Activated CD4-positive, alpha-beta T cell treated with anti-CD3 and anti-CD28 coated beads, Interleukin-2, amount 50 U/mL, for 4 hours (primary cell): ENCODE measurements at places on chromosomes 5 and 9.

DNA sequence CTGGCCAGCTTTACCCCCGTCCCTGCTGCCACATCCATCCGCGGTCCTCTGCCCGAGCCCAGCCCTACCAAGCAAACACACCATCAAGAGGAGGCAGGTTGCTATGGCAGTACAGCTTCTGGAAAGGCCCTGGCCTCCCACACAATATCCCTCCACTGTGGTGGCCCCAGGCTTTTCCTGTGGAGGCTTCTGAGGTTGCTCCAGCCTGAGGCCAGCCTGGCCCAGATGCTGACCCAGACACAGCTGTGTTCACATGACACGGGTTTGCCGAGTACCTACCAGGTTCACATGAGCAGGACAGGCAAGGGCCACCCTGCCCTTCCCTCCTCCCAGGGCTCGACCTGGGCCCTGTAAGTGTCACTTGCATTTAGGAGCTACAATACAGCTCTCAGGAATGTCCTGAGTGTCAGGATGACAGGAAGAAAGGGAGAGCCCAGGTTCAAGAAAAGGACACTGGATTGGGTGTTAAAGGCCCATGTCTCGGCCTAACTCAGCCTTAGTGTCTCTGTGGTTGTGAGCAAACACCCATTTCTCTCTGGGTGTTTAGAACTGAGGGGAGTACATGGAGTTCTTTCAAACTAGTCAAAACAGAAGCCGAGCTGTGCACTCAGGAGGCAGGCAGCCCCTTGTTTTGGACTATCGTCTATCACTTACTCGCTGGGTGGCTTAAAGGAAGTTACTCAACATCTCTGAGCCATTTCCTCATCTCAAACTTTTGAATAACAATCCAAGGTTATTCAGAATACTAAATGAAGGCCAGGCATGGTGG is 40.2 kb downstream of the NAIF1 start:
- no peak for DNase-seq

DNA sequence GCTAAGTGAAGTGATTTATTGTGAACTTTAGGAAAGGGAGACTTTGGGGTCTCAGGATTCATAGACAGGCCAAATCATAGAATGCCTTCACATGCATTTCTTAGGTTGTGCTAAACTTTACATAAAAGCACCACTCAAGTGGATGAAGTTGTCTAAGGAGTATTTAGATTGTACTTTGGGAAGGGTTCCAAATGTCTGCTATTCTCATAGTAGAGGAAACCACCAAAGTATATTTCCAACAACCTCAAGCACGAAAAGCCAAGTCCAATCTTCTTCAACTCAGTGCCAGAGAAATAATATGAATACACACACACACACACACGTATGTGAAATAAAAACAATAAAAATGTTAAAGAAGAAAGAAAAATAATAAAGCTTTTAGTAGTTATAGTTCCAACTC is 41.8 kb downstream of the ENC1 start:
- no peak for DNase-seq

GRCh38 chr5:163766936-163767670 is 261.7 kb downstream of the MAT2B start:
- DNase-seq: no peak

GRCh38 chr5:167899490-167900070 is 391.9 kb upstream of the WWC1 start:
- no peak for DNase-seq

DNA sequence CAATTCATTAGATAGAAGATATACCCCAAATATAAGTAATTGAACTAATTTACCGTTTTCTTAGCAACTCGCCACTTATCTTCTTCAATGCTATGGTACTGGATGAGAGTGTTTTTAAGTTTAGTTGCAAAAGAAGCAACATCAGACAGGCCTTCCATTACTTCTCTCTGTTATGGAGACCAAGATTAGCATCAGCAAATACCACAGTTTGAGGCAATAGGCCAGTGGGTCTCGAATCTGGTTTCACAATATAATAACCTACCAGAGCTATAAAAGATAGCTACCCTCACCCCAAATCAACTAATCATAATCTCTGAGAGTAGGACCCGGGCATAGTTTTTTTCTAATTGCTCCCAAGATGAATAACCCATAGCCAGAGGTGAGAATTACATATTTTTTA is 5.1 kb downstream of the STARD4 start:
- no peak for DNase-seq

- DNase-seq: no peak
Measured at GRCh38 chr5:149409268-149409948, 30.3 kb upstream of the IL17B start.

- no peak for DNase-seq
Measured at GRCh38 chr5:75965292-75965691, 117.9 kb upstream of the SV2C start.

GRCh38 chr9:133505186-133505830 is 19.5 kb downstream of the MYMK start:
- no peak for DNase-seq

- no peak for DNase-seq
Measured at GRCh38 chr5:96506376-96506775, 73.3 kb upstream of the PCSK1 start.

- DNase-seq: no peak
Measured at GRCh38 chr5:28397502-28397941, 1359.1 kb upstream of the CDH9 start.

DNA sequence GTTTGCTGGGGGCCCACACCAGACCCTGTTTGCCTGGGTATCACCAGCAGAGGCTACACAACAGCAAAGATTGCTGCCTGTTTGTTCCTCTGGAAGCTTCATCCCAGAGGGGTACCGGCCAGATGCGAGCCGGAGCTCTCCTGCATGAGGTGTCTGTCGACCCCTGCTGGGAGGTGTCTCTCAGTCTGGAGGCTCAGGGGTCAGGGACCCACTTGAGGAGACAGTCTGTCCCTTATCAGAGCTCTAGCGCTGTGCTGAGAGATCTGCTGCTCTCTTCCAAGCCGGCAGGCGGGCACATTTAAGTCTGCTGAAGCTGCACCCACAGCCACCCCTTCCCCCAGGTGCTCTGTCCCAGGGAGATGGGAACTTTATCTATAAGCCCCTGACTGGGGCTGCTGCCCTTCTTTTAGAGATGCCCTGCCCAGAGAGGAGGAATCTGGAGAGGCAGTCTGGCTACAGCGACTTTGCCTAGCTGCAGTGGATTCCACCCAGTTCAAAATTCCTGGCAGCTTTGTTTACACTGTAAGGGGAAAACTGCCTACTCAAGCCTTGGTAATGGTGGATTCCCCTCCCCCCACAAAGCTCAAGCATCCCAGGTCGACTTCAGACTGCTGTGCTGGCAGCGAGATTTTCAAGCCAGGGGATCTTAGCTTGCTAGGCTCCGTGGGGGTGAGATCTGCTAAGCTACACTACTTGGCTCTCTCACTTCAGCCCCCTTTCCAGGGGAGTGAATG is 206.0 kb upstream of the TLX3 start:
- no peak for DNase-seq

DNA sequence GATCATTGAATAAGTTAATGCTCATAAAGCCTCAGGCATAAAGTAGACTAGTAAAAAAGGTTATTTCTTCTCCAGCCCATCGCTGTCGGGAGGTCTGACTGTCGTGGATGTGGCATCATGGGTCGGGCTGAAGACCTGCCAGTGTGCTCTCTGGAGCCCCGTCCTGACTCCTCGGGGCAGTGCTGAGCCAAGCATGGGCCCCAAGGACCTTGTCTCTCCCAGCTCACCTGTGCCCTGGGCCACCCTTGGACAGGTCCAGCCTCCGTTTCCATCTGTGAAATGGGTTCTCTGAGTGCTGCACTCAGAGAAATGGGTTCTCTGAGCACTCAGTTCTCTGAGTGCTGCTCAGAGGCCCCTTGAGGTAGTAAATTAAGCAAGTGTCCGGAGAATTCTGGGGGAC is 269.0 kb downstream of the GADD45G start:
- DNase-seq: no peak

DNA sequence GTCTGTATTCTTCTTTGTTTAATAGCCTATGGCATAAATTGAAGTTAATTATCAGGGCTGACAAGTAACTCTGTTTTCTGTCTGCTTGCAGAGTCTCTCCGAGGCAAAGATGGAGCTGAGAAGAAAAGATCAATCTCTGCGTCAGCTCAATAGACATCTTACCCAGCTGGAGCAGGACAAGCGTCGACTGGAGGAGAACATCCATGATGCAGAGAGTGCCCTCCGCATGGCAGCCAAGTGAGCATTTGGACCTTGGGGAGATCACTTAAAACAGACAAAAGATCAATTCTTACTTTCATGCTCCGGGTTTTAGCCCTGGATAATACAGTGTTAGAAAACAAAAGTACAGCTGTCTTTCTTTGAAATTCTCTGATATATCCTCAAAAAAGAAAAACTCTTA is 293.8 kb downstream of the CCDC171 start:
- DNase-seq: no peak

- DNase-seq: no peak
Measured at GRCh38 chr9:90517103-90517502, 125.5 kb downstream of the DIRAS2 start.

- no peak for DNase-seq
Measured at GRCh38 chr5:59485629-59486439, 407.7 kb downstream of the PDE4D start.

GRCh38 chr5:148002451-148002850 is 61.3 kb upstream of the SPINK5 start:
- DNase-seq: no peak

DNA sequence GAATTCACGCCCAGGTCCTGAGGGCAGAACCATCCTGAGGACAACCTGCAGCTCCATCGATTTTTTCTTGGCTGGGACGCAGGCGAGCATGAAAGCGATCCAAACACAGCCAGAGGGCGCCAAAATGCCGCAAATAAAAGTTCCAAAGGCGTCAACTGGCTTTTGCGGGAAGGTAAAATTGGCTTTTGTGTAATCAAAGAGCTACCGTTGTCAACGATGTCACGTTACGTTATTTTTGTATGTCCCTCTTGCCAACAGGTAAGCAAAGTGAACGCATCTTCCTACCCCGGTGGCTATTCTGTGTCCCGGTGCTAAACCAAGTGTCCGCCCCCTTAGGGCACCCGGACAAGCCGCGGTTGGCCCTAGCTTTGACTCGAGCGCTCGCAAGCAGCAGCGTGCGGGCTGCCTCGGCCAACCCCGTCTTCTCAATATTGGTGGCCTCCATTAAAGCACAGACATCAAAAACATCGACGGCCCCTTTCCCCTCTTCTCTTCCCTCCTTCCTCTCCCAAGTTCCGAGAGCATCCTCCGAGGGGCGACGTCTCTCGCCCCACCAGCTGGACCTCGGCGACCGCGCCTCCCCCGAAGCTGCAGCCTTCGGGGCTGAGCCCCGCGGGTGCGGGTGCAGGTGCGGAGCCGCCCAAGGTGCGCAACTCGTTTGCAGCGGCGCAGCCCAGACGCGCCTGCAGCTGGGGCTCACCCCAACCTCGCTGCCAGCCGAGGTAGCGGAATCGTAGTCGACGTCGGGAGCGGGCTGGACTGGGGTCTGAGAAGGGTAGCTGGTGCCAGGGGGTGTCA is 1.1 kb upstream of the BASP1 start:
- DNase-seq: no peak

GRCh38 chr5:67537439-67538148 is 341.0 kb upstream of the CD180 start:
- DNase-seq: no peak

DNA sequence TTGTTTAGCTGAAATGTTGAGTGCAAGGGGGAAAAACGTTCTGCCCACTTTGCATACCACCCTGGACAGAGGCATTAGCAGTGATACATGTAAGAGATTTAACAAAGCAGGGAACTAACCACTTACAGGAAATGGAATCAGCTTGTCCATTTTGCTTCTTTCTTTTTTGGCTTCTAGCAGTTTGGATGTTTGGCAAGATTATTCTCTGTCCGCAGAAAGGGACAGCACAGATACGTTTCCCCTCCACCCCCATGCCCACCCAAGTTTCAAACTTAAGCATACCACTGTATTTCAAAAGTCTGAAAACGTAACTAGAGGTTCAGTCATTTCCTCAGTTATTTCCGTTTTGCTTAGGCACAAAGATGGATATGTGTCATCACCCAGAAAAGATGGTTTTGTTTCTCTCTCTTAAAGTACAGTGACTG is 118.4 kb downstream of the GDNF start:
- DNase-seq: no peak

DNA sequence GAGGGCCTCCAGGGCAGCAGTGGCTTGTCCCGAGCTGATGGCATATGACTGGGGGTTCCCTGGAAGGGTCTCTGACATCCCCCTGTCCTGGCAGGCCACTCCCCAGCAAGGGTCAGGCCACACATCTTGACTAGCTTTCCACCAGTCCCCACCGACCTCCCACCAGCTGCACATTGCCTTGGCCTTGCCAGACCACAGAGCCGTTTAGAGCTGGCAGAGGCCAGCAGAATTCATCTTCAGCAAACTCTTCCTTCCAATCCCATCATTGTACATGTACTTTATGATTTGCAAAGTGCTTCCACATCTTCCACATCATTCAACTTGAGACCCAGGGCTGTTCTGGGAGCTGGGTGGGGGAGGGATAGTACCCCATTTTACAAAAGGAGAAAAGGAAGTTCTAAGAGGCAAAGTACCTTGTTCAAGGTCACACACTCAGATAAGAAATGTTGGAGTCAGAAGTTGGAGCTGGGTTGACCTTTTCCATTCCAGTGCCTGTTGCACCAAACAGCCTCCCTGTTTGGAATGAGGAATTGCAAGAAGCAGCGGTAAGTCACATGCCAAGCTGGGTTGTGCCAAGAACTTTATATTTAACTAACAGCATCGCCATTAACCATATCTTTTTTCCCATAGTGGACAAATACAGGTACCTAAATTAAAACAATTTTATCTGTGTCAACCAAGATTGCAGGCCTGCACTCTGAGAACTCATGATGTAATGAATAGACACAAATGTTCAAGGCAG is 25.8 kb upstream of the COL15A1 start:
- DNase-seq: no peak
